ENCODE measurements at places on chromosomes 3 and 15. TPM values are rescaled to one million over a fixed set of nuclear protein-coding genes. Genes with fewer than 3 reads are reported as not detected.

DNA sequence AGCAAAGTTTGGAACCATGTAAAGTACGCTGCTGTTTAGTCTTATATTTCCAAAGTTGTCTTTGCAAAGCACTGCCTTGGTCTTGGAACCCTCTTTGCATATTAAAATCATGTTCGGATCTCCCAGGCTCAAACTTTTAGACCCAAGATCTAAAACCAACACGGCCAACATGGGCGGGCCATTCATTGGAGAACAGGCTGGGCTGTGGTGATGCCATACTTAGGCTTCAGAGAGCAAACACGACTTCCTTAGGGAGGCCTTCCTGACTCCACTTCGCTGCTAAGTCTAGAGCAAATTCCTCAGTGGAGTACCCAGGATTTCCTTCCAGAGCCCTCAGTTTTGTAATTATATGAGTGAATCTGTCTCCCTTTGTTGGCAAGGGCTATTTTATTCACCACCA is 3.5 kb downstream of the MAN2C1 start:
- DNase-seq = no peak

NEK10 gene
- total RNA-seq = 6.6 TPM

DNA sequence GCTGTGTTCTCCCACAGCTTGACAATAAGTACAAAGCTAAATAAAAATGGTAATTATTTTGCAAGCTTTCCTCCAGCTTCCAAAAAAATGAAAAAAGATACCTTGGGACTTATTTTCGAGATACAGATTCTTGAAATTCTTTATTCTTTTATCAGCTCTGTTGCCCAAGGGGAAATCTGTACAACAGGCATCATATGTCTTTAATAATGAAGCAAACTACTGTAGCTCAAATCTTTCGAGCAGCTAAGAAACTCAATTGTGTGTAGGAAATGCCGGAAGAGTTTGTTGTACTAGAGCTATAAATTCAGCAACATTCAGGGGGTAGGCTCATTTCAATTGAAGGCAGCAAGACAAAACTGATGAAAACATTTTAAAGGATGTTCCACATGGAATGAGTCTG is 297.7 kb downstream of the GBE1 start:
- DNase-seq = no peak

GRCh38 chr3:146464005-146464595 is 5.3 kb downstream of the PLSCR2 start:
- DNase-seq = peak; percentile 72

KAT2B gene
- total RNA-seq = 2.2 TPM

DNA sequence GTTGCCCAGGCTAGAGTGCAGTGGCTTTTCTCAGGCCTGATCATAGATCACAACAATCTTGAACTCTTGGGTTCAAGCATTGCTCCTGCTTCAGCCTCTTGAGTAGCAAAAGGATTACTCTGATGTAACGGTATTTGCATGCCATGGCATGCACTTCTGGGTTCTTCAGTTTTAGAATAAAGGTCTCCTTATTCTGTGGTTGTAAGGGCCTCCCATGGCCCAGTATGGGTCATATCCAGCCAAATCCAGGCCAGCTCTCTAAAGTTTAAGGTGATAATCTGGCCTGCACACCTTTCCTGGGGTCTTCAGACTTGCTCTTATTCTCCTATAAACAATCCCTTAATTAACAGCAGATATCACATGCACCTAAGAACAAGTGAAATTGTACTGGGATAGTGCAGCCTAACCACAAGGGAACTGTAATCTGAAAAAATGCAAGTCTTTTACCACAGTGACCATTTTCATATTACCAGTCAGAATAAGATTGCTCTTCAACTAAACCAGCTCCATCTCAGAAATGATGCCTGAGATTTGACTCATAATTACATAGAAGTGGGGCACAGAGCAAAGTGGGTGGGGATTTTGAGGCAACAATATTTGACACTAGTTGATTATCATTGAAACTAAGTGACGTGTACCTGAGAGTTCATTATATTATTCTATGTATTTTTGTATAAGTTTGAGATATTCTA is 25.4 kb downstream of the COMMD2 start:
- peak; percentile 10 for DNase-seq

GRCh38 chr15:27770769-27771554 is 328.2 kb downstream of the OCA2 start:
- no peak for DNase-seq

CHDH gene
- under 0.01 TPM for total RNA-seq

PRR20G gene
- total RNA-seq = not detected

TNFAIP8L3 gene
- total RNA-seq = 0.83 TPM

GRCh38 chr3:184827572-184827971 is 15.6 kb downstream of the VPS8 start:
- DNase-seq = no peak

- DNase-seq = no peak
Observed at GRCh38 chr3:69674752-69675151, 64.5 kb upstream of the MITF start.

FMN1 gene
- total RNA-seq = 29.4 TPM

- peak; percentile 11 for DNase-seq
Observed at GRCh38 chr15:91548549-91548948, 305.0 kb upstream of the SLCO3A1 start.

DNA sequence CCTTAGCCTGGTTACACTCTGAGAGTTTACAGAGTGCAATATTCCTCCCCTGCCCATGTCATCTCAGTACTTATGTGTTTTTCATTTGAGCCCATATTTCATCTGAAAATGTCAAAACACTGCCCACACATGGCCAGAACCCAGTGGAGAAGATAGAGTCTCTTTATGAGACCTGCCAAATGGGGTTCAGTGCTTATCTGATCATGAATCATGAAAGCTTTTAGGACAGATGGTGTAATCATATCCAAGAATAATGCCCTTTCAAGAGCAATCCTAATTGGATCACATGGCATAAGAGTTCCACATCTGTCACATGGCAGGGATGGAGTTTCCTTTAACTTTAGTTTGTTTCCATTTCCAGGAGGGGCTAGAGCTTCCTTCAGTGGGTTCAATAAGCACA is 77.2 kb upstream of the AGBL1 start:
- no peak for DNase-seq

DNA sequence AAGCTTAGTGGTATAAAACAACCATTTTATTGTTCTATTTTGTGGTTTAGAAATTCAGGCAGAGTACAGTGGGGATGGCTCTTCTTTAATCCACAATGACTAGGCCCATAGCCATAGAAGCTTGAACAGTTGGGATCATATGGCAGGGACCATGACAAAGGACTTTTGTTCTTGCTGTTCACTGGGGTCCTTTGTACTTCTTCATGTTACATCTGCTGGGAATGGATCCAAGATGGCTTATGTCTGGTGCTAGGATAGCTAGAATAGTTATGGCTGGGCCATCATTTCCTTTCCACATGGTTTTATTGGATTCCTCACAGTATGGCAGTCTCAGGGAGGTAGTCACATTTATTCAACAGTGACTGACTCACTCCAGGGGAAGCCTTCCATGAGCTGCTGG is 427.9 kb upstream of the AGTR1 start:
- peak; percentile 1 for DNase-seq

CCDC13 gene
- total RNA-seq = 0.28 TPM

CCK gene
- not detected for total RNA-seq

DNA sequence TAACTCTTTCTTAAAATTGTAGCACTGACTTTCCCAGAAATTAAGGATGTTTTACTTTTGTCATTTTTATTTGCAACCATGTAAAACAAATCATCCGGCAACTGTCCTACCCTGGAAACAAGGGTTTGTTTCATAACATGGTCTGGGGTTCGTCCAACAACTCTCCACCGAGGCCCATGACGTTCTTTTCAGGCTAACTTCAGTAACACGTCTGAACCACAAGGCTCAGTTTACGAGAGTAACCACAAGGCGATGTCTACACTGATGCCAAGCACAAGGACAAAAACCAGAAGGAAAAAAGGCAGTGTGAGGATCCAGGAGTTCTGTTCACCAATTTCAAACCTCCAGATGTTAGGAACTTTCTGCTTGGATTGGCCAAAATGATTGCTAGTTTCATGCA is 546.1 kb downstream of the NTRK3 start:
- peak; percentile 58 for DNase-seq

DNA sequence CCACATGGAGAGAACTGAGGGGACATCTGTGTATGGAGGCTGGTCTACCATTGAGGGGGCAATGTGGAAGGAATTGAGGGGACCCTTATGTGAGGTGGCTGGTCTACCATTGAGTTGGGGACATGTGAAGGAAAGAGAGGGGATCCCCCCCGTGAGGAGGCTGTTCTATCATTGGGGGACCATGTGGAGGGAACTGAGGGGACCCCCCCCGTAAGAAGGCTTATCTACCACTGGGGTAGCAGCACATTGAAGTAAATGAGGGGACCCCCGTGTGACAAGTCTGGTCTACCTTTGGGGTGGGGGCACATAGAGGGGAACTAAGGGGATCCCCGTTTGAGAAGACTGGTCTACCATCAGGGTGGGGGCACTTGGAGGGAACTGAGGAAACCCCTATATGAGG is 158.0 kb downstream of the FBLN2 start:
- DNase-seq = no peak

- DNase-seq = peak; percentile 90
Observed at GRCh38 chr15:85407421-85408269, 27.2 kb downstream of the AKAP13 start.
